ENCODE measurements at places on chromosomes 16 and 17.
A peak's percentile ranks its signal among the peaks of the same experiment; 100 is the strongest.

- DNase-seq: no peak
These were observed 14.9 kb downstream of the SHCBP1 start for GRCh38 chr16:46606231-46606630.

DNA sequence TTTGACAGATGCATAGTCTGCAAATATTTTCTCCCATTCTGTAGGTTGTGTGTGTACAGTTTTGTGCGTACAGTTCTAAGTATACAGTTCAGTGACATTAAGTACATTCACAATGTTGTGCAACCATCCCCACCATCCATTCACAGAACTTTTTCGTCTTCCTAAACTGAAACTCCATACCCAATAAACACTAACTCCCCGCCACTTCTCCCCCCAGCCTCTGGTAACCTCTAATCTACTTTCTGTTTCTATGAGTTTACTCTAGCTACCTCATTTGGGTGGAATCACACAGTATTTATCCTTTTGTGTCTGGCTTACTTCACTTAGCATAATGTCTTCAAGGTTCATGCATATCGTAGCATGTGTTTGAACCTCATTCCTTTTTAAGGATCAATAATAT is 14.3 kb downstream of the PIK3R5 start:
- no peak for DNase-seq

DNA sequence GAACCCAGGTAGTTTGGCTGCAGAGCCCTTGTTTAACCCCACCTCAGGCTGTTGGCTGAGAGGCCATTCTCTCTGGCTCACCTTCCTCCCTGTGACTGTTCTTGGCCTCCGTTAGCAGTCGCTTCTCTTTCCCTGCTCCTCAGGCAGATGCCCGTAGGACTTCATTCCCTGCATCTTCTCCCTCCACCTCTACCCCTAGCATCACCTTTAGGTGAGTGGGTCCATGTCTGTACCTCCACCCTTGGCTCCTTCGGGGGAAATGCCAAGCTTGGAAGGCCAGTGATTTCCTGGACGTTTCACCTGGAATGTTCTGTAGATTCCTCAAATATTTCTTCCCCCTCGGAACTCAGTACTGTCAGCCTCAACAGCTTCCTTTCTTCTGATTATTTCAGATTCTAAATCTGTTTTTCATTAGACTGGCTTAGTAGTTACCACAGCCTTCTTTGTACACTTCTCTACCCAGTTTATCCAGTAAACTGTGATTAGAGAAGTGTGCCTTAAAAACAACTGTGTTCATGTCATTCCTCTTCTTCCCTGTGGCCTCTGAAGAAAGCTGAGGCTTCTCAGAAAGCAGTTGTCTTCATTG is 227.9 kb downstream of the MSI2 start:
- DNase-seq: no peak

- DNase-seq: no peak
These were observed 12.7 kb downstream of the MMP2 start for GRCh38 chr16:55491691-55492090.

DNA sequence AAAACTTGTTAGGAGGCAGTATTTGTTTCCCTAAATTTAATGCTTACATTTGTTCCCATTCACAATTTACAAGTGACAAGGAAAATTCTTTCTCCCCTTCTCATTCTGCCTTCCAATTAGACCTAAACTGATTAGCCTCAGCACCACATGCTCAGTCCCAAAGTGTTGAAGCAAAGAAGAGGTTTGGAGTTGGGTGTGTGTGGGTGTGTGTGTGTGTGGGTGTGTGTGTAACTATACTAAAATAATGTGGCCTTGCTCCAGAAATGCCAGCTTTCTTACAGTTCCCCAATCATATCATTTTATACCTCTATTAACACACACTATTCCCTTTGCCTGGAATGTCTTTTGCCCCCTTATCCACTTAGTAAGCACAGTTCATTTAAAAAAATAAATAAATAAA is 6.9 kb upstream of the UTP6 start:
- no peak for DNase-seq

GRCh38 chr17:57861790-57862693 is 12.2 kb upstream of the MRPS23 start:
- no peak for DNase-seq

DNA sequence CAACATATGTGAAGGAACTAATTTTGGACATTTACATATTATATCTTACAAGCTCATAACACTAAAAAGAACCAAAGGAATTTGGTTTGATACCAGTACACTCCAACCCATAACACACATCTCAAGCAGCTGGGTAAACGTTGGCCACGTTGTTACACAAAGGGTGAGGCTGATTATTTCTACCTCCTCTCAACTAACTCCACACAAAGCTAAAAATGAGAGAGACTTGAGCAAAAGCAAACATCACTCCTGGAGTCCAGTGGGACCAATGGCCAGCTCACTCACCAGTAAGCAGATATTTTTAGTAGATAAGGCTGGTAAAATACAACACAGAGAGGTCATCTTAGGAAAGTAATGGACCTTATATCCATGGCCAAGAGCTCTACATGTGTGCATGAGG is 207.6 kb downstream of the MRTFB start:
- no peak for DNase-seq

DNA sequence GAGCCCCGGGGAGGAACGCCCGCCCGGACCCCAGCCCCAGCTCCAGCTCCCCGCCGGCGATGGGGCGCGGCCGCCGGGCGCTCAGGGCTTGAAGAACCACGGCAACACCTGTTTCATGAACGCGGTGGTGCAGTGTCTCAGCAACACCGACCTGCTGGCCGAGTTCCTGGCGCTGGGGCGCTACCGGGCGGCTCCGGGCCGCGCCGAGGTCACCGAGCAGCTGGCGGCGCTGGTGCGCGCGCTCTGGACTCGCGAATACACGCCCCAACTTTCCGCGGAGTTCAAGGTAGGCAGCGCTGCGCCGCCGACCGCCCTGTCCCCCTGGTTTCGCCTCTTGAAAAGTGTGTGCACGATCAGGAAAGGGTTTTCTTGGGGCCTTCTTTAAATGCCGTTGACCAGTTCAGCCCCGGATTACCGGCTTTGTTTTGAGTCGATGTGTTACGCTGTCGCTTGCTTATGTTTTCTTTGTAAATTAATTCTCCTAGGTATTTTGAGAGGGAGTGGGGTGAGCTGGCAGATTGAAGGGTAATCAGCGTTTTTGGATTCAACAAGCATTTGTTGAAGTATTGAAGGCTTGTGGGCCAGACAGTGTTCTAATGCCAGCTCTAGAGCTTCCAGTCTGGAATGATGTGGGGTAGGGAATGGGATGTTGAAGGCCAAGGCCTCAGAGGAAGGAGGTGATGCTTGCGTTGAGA is 681 bp downstream of the USP43 start:
- DNase-seq: peak; percentile 5

DNA sequence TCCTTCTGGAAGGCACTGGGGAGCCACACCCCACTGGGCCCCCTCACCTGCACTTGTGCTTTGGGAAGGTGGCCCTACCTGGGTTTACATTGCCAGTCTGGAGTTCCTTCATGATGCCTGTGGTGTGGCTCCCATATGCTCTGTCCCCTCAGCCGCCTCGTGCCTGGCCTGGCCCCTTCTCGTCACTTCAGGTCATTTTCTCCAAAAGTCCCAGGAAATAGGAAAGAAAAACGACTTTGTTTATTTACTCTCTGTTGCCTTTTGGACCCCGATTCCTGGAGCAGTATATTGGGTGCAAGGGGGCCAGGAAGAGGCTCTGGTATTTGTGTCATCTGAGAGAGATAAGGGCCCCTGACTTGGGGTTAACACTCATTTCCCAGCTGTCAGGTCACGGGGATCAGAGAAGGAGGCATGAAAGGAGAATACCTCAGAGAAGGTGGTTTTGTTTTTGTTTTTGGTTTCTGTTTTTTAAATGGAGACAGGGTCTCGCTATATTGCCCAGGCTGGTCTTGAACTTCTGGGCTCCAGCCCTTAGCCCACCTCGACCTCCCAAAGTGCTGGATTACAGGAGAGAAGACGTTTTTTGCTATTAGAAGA is 4.7 kb downstream of the SOCS3 start:
- no peak for DNase-seq

- no peak for DNase-seq
These were observed 45.7 kb downstream of the SPOP start for GRCh38 chr17:49632201-49632600.

DNA sequence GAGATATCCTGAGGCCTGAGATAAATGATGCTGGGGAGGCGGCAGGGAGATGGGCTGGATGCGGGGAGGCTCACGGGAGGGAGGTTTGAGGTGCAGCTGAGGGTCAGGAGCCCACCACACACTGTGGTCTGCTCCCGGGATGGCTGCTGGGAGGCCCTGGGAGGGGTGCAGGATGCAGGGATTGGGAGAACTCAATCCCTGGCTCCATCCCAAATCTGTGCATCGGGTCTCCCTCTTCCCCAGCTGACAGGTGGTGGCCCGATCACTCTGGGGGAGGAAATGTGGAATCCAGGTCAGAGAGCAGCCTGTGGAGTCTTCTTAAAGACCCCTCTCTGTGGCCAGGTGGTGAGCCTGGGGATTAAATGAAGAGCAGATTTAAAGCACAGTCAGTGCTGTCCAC is 12.0 kb downstream of the PHB1 start:
- DNase-seq: no peak
